ENCODE measurements at places on chromosomes 7 and 10. TPM values are rescaled to one million over a fixed set of nuclear protein-coding genes. Genes with fewer than 3 reads are reported as not detected.

The GPR22 gene
- total RNA-seq: not detected

The RBM33 gene
- total RNA-seq: 9.5 TPM

The ZNF107 gene
- 2.8 TPM for total RNA-seq

The EXOC4 gene
- total RNA-seq: 51.7 TPM

The HTR5A gene
- total RNA-seq: not detected

The ZP3 gene
- 4.5 TPM for total RNA-seq

The CYP17A1 gene
- not detected for total RNA-seq

The GALNT11 gene
- total RNA-seq: 49.1 TPM

The RBP3 gene
- not detected for total RNA-seq

- no peak overlapping the region for H3K4me3 ChIP-seq
- H3K36me3 ChIP-seq: no peaks in the 10 kb centered on the region
- no peak overlapping the region for H3K27ac ChIP-seq
- no peaks in the 10 kb centered on the region for H3K27me3 ChIP-seq
Measured at GRCh38 chr7:8134089-8134733, 127.8 kb downstream of the ICA1 start.

GRCh38 chr10:33706191-33706590, 371.7 kb upstream of the NRP1 start:
- H3K36me3 ChIP-seq: no peaks in the 10 kb centered on the region
- H3K4me1 ChIP-seq: peaks cover 42% of the 10 kb centered on the region
- peak overlapping the region; percentile 94 for H3K27ac ChIP-seq
- H3K4me3 ChIP-seq: no peak overlapping the region
- DNase-seq: peak; percentile 93
- no peaks in the 10 kb centered on the region for H3K27me3 ChIP-seq

GRCh38 chr10:34187201-34187600, 627.9 kb downstream of the PARD3 start:
- no peak overlapping the region for H3K4me3 ChIP-seq
- H3K4me1 ChIP-seq: no peaks in the 10 kb centered on the region
- no peaks in the 10 kb centered on the region for H3K27me3 ChIP-seq
- DNase-seq: peak; percentile 26

- no peaks in the 10 kb centered on the region for H3K36me3 ChIP-seq
- H3K27me3 ChIP-seq: no peaks in the 10 kb centered on the region
- DNase-seq: peak; percentile 92
- peak overlapping the region; percentile 94 for H3K27ac ChIP-seq
- H3K4me1 ChIP-seq: peaks cover 28% of the 10 kb centered on the region
Measured at GRCh38 chr7:2299131-2299829, 15.0 kb downstream of the SNX8 start.

DNA sequence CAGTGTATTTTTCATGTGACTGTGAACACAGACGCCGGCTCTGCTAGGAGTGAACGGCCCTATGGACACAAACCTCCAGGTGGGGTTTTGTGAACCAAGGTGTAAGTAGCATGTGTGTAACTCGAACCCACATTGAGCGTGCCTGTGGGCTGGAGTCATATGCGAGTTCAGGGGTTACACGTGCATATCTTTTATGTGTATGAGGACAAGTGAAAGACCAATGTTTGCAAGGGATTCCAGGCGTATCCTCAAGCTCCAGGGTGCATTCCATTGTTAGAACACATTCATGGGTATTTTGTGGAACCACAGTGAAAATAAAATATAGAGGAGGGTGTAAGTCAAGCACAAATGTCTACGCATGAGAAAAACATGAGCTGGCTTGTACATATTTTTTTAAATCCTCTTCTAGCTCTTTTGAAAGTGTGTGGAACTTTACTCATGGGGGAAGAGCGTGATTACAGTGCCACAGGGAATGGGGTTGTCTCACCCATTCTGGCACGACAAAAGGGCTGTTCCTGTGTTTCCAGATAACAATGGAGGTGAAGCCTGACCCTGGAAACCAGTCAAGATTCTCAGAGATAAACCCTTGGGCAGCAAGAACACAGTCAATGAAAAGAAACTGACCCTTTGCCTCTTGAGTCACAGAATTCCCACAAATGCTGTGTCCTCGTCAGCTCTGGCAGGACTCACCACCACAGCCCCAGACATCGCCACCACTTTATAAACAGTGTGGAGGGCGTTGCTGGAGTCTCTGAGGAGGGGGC, 37.0 kb upstream of the GOT1 start:
- H3K4me1 ChIP-seq: no peaks in the 10 kb centered on the region
- no peaks in the 10 kb centered on the region for H3K36me3 ChIP-seq
- DNase-seq: no peak
- H3K27ac ChIP-seq: no peak overlapping the region

DNA sequence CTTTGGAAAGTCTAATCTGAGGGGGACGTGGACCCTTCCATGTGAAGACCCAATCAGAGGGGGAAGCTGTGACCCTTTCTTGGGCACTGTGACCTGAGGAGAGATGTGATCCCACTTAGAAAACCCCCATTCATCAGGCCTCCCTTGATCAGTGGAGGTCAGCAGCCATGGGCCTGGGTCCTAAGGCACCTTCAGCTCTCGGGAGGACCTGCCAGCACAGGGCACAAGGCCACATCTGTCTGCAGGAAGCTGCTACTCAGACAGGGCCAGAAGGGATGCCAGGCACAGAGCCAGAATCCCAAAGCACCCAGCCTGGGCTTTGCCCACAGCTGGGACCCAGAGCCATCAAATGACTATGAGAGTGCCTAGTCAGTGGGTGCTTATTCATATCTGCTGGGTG, 14.7 kb upstream of the RABGEF1 start:
- DNase-seq: no peak
- H3K27me3 ChIP-seq: no peaks in the 10 kb centered on the region
- no peaks in the 10 kb centered on the region for H3K4me1 ChIP-seq
- H3K36me3 ChIP-seq: peaks cover 48% of the 10 kb centered on the region
- H3K27ac ChIP-seq: no peak overlapping the region
- no peak overlapping the region for H3K4me3 ChIP-seq

GRCh38 chr7:128259131-128260061, 18.3 kb downstream of the LEP start:
- H3K27ac ChIP-seq: no peak overlapping the region
- H3K36me3 ChIP-seq: no peaks in the 10 kb centered on the region
- no peaks in the 10 kb centered on the region for H3K4me1 ChIP-seq
- H3K27me3 ChIP-seq: no peaks in the 10 kb centered on the region

DNA sequence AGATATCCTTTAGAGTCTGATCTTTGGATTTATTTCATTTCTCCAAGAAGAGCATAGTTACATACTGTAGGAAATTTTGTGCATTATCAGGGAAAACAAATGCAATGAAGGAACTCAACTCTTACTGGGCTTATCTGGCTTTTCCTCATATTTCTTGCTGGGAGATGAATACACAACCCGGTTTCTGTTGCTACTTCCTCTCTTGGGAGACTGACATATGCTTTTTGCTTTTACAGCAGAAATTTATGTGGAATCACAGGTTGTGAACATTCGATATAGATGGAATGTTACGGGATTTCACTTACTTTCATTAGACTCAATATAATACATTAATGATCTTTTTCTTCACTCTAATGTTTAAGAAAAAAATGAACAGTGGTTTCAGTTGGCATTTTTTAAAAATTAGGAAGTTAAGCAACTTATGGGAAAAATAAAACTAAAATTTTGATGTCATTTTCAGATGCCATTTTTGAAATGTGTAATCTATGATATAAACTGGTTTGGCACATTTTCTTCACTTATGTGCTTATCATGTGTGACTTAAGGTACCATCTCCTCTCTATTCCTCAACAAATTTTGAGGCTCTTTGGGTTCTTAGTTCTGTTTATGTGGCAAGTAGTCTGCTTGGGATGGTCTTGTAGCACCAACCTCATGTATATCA, 7.1 kb downstream of the SND1 start:
- H3K27me3 ChIP-seq: no peaks in the 10 kb centered on the region
- H3K27ac ChIP-seq: no peak overlapping the region
- DNase-seq: no peak
- no peak overlapping the region for H3K4me3 ChIP-seq
- 0 out of 2 replicates have a peak, but pooled peaks cover 5% of the 10 kb centered on the region for H3K36me3 ChIP-seq

DNA sequence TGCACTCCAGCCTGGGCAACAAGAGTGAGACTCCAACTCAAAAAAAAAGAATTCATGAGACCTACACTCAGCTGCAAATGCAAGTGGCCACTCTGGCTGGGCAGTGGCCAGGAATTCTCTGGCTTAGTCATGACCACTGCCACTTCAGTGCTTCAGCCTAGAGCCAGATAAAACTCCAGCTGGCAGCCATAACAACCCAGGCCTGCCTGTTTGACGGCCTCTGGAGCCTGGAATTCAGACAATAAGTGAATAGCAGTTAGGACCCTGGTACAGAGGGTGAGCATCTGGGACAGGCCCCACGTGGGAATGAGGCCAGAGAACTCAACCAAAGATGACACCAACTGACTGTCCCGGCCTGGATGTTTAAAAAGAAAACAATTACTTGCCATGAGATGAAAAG, 18.9 kb downstream of the RCC1L start:
- no peaks in the 10 kb centered on the region for H3K27me3 ChIP-seq
- peak overlapping the region; percentile 70 for H3K27ac ChIP-seq
- DNase-seq: peak; percentile 94
- H3K36me3 ChIP-seq: peaks cover 19% of the 10 kb centered on the region

DNA sequence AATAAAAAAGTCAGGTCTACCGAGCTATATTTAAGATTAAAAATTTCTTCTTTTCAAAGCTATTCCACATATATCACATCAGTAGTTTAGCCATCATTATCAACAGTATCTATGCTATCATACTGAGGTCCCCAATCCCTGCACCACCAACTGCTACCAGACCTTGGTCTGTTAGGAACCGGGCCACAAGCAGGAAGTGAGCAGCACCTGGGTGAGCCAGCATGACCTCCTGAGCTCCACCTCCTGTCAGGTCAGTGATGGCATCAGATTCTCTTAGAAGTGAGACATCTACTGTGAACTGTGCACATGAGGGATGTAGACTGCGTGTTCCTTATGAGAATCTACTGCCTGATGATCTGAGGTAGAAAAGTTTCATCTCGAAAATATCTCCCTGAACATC, 632.1 kb upstream of the KCND2 start:
- H3K4me3 ChIP-seq: no peak overlapping the region
- no peak for DNase-seq
- no peaks in the 10 kb centered on the region for H3K27me3 ChIP-seq
- no peaks in the 10 kb centered on the region for H3K4me1 ChIP-seq
- H3K36me3 ChIP-seq: no peaks in the 10 kb centered on the region
- H3K27ac ChIP-seq: no peak overlapping the region

GRCh38 chr7:140631602-140632001, 9.0 kb downstream of the DENND2A start:
- no peaks in the 10 kb centered on the region for H3K27me3 ChIP-seq
- H3K4me3 ChIP-seq: no peak overlapping the region
- H3K4me1 ChIP-seq: peaks cover 9% of the 10 kb centered on the region
- peak; percentile 54 for DNase-seq

GRCh38 chr7:111255576-111255975, 164.6 kb downstream of the LRRN3 start:
- H3K36me3 ChIP-seq: no peaks in the 10 kb centered on the region
- H3K4me3 ChIP-seq: no peak overlapping the region
- no peaks in the 10 kb centered on the region for H3K4me1 ChIP-seq
- no peaks in the 10 kb centered on the region for H3K27me3 ChIP-seq

GRCh38 chr7:3588341-3588740, 287.3 kb downstream of the SDK1 start:
- H3K27me3 ChIP-seq: no peaks in the 10 kb centered on the region
- no peak for DNase-seq
- H3K4me1 ChIP-seq: no peaks in the 10 kb centered on the region
- no peak overlapping the region for H3K4me3 ChIP-seq

DNA sequence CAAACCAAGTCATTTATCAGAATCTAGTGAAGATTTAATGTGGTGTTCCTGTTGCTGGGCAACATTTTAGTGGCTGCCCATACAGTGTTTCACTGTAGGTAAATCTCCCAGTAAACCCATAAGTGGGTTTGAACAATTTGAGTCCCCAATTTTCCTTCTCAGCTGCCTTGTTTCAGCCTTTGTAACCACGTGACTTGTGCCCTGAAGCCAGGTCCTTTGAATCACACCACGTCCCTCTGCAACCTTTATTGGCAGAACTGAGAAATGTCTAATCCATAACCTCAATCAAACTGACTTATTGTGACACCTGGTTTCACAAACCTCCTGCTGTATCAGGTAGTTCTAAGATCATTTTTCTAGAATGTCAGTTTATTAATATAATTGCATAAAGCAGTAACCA, 30.1 kb downstream of the SND1 start:
- 0 out of 2 replicates have a peak, but pooled peaks cover 5% of the 10 kb centered on the region for H3K36me3 ChIP-seq
- DNase-seq: no peak
- no peaks in the 10 kb centered on the region for H3K27me3 ChIP-seq

GRCh38 chr7:44541876-44542610, 913 bp upstream of the NPC1L1 start:
- no peaks in the 10 kb centered on the region for H3K27me3 ChIP-seq
- H3K27ac ChIP-seq: no peak overlapping the region

DNA sequence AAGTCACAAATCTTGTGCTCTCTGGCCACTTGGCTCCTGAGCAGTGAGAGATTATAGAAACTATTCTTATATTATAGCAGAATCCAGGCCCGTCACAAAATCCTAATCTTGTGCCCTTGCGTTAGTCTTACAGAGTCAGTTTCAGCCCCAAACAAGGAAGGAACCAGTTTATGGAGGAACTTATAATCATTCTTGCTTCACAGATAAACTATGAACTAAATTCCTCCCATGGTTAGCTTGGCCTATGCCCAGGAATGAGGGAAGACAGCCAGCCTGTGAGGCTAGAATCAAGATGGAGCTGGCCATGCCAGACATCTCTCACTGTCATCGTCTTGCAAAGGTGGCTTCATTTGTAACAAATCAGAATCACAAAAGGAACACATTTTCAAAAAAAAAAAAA, 199.7 kb upstream of the PITRM1 start:
- DNase-seq: peak; percentile 51
- no peak overlapping the region for H3K27ac ChIP-seq
- no peaks in the 10 kb centered on the region for H3K36me3 ChIP-seq
- H3K27me3 ChIP-seq: 0 out of 2 replicates have a peak, but pooled peaks cover 3% of the 10 kb centered on the region
- H3K4me3 ChIP-seq: no peak overlapping the region

GRCh38 chr10:19937989-19938388, 121.8 kb downstream of the PLXDC2 start:
- no peak overlapping the region for H3K4me3 ChIP-seq
- no peak for DNase-seq
- no peaks in the 10 kb centered on the region for H3K36me3 ChIP-seq
- H3K4me1 ChIP-seq: no peaks in the 10 kb centered on the region

GRCh38 chr10:70560511-70560941, 42.0 kb downstream of the PRF1 start:
- no peak overlapping the region for H3K4me3 ChIP-seq
- no peaks in the 10 kb centered on the region for H3K4me1 ChIP-seq
- H3K27me3 ChIP-seq: no peaks in the 10 kb centered on the region
- no peak overlapping the region for H3K27ac ChIP-seq
- no peaks in the 10 kb centered on the region for H3K36me3 ChIP-seq
- DNase-seq: no peak

- H3K4me3 ChIP-seq: peak overlapping the region; percentile 32
- no peaks in the 10 kb centered on the region for H3K36me3 ChIP-seq
- peak overlapping the region; percentile 50 for H3K27ac ChIP-seq
- peaks cover 20% of the 10 kb centered on the region for H3K4me1 ChIP-seq
Measured at GRCh38 chr7:18408461-18408860, 87.1 kb upstream of the HDAC9 start.
